ENCODE measurements at places on chromosomes 6 and 20.

DNA sequence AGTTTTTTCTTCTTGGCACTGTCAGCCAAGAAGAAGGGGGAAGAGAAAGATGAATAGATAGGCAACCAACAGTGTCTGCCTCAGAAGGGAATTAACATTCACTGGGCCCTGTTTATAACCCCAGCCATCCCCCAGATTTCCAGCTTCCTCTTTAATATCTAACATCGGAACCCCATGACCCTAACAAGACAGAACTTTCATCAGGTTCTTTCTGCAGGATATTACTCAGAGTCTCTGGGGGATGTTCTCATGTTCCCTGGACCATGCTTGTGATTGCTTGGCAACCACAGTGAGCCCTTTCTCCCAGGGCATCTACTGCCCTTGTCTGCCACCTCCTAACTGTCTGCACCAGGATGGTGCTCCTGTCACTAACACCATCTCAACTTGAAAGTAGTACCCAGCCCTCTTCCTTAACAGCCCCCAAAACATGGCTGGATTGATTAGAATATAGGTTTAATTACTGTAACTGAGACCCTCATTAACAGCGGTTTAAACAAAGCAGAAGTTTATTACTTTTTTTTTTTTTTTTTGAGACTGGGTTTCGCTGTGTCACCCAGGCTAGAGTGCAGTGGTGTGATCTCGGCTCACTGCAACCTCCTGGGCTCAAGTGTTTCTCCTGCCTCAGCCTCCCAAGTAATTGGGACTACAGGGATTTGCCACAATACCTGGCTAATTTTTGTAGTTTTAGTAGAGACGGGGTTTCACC, 12.0 kb upstream of the PTPN1 start:
- DNase-seq: no peak

- DNase-seq: no peak
These were observed 17.4 kb downstream of the HLA-DRA start for GRCh38 chr6:32457054-32457453.

GRCh38 chr6:38212579-38212978, 393.1 kb downstream of the ZFAND3 start:
- peak; percentile 81 for DNase-seq

- peak; percentile 68 for DNase-seq
These were observed at the start of gene SERPINB6 for GRCh38 chr6:2971420-2972218. Gene SERPINB6, minus strand, starts transcription at chr6:2971567. Its CDS starts 12,235 bp downstream, at chr6:2959332.

- DNase-seq: no peak
These were observed 28.4 kb downstream of the WRNIP1 start for GRCh38 chr6:2793534-2794151.

GRCh38 chr6:17096096-17096495, 5.8 kb upstream of the STMND1 start:
- DNase-seq: peak; percentile 26

GRCh38 chr6:92126983-92127382, 1292.4 kb downstream of the EPHA7 start:
- DNase-seq: no peak

GRCh38 chr6:155916846-155917624, 461.4 kb upstream of the NOX3 start:
- DNase-seq: no peak

DNA sequence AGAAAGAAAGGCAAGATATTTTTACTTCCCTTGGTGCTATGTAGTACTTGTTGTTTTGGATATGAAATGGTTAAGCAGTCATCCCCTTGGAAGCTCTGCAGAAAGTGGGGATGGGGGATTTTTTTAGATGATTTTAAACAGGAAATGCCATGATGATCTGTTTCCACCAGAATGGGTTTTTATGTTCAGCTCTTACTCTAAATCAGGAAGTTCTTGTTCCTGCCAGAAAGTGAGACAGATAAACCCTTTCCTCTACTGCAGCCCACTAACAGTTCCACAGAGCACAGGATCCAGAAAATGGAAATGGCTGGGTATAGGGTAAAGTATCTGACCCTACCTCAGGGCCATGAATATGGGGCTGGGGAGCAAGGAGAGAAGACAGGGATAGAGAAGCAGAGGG, 32.1 kb upstream of the PPP1R3G start:
- DNase-seq: no peak

DNA sequence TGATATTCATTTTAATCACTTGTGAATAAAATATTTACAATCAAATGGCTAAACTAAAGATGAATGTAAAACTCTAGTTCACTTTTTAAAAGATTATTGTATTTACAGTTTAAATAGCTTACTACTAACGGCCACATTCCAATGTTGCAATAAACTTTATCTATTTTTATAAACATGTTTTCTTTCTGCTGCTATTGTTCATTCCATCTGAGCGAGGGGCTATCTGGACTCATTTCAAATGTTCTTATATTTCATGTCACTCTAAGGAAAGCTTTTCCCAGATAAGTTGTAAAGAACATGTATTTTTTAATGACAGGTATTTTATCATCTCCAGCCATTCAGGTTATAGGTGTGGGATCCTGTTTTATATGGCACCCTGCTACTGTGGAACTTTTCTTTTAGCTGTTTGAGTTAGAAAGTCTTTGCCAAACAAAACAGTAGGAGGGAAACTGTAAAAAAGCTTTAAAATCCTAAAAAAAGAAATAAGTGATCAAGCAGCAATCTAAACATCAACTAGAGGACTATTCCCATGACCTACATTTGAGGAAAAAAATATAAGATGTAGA, 42.5 kb downstream of the HMGCLL1 start:
- DNase-seq: no peak

DNA sequence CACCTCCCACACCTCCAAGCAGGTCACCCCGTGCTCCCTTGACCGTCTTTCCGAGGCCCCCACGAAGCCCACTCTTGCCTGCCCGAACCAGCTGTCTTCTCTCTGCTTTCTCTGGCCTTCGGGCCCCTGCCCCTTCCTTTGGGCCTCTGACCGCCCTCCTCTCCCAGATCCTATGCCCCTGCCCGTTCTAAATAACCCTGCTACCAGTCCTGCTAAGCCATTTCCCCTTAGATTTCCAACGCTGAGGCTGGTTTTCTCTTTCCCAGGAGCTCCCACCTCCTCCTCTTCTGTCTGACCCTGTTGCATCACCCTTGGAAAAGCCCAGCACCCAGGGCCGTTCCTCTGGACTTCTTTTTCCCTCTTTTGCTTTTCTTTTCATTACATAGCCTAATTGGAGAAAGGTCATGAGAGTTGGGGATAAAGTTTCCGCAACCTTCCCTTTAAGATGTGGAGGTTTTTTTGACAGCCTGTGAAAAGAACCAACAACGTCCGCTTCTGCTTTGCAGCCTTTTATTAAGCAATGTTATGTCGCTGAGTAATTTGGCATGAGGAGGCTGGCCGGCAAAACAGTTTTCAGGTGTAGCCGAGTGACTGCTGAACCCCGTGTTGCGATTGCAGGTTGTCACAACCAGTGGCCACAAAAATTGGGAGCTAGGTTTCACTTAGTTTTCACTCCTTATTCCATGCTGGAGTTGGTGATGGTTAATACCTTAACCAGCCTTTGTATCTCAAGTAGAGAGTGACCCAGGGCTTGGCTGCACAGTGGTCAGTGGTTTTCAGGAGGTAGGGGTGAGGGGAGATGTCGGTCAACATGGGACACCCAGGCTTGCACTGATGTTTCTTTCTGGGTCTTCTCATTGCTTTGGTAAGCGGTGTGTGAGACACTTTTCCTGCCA, 970 bp downstream of the BLTP3A start:
- peak; percentile 65 for DNase-seq

DNA sequence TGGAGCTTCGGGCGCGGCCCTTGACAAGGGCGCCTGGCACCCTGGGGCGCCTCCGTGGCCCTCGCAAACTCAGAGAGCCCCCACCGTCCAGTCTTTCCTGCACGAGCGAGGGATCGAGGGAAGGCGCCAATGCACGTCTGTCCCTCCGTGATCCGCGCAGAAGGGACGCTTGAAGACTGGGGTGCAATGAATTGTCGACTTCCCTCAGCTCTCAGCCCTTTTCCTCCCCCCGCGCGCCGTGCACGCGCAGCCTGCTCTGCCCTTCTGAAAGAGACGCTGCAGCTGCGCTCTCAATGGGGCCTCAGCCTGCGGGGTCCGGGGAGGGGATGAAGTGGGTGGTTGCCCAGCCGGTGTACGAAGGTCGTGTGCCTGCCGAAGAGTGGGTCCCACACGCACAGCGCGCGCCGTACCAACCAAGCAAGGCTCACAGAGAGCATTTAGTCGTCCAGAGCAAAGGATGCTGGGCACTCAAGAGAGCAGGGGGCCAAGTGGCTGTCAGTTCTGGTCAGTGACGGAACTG, 5.5 kb upstream of the SOX4 start:
- DNase-seq: peak; percentile 44

DNA sequence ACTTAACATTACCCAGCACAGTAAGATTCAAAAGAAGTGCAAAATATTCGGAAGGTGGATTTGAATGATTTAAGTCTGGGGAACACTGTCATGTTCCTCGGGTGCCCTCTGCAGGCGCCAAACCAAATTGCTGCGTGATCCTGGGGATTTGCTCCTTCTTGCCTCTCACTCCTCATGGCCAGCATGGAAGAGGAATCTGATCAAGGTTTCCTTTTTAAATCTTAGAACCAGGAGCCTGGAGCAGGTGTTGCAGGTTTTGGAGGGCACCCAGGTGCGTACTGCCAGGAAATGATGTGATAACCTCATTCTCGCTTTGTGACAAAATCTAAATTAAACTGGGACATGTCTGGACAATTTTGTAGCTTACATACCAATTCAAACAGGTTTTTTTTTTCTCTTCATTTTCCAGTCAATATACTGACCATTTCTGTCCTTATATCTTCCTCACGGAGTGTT, 8.1 kb upstream of the PFDN4 start:
- peak; percentile 83 for DNase-seq

DNA sequence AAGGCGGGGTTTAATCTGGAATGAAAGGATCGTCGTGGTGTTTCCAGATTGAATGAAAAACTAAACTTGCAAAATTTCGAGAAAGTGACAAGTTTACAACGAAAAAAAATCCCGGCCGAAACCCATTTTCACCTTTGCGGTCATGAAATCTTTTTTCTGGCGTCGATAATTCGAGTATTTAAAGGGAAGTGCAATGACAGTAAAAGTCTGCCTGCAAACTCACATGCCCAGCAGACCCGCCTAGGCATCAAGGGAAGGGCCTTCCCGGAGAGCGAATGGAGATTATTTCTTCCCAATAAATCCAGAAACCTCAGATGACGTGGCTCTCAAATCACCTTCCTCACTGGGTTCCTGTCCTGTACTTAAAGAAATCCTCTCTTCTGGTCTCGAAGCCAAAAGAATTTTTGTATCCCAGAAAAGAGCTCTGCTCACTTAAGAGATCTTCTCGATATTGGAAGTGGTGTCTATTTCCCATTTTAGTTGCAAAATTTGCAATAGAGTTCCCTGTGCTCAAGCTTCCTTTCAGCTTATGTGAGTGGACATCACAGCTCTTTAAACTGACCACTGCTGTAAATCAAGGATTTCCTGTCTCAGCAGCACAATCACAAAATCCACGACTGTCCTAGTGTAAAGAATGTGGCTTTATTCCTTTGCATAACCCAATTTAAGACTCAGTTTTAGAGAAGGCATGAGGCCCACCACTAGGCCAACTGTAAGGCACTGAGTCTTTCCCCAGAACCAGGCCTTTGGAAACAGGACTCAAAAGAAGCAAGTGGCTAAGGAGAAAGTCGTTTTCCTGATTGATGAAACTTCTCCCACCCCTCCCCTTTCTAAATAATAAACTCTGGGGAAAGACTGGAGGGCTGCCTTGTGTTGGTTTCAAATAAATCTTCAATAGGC, 3.9 kb downstream of the OLIG3 start:
- DNase-seq: no peak

GRCh38 chr20:20089018-20089417, 36.7 kb downstream of the CFAP61 start:
- DNase-seq: no peak

Data from HAP-1 (cell line).